ENCODE measurements at places on chromosomes 1 and 21. TPM values are rescaled to one million over a fixed set of nuclear protein-coding genes. Genes with fewer than 3 reads are reported as not detected.

DNA sequence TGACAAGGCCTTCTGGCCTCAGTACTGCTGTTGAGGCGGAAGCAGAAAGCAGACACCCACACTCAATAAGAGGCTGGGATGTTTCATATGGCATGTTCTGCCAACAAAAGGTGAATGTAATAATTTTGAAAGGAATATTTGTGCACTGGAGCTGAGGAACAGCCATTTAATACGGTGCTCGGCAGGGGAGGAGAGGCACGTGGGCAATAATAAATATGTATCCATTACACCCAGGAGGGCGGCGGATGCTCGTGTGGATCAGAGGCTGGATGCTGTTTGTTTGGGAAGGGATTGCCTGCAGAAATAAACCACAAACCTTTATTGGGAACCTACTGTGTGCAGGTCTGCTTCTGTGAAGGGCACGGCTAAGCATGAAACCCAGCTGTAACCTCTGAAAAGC lies 92.0 kb downstream of the VWA5B1 start:
- DNase-seq, result no peak

FCRLB gene
- 3.9 TPM for total RNA-seq

PRKCZ gene
- 41.6 TPM for total RNA-seq

- DNase-seq, result no peak
Observed at GRCh38 chr1:230382001-230382491, 44.1 kb downstream of the PGBD5 start.

- DNase-seq, result no peak
Observed at GRCh38 chr1:72462186-72462905, 180.0 kb upstream of the NEGR1 start.

- no peak for DNase-seq
Observed at GRCh38 chr1:202291001-202291400, 50.7 kb downstream of the UBE2T start.

FMN2 gene
- 0.49 TPM for total RNA-seq

DNA sequence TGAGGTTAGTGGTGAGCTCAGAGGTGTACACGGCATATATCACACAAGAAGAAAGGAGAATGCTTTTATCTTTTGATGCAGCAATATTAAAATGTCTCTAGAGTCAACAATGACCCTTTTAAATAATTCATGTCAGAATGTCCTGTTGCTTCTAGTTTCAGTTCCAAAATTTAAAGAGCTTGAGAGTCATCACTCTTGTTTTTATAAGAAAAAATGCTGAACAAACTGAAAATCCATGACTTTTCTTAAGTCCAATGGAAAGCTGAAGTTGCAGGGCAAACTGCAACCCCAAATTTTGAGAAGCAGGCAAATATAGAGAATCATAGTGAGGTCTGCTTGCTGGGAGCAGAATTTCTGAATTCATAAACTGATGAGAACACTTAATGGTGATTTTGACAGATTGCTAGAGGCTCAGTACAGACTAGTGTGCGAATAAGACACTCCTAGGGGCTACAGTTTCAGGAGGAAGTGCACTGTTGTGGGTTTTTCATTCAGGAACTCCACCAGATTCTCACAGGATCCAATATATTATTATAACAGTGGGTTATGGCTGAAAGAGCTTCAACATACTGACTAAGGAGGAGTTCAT lies 135.1 kb downstream of the CLIC6 start:
- DNase-seq, result no peak

DNA sequence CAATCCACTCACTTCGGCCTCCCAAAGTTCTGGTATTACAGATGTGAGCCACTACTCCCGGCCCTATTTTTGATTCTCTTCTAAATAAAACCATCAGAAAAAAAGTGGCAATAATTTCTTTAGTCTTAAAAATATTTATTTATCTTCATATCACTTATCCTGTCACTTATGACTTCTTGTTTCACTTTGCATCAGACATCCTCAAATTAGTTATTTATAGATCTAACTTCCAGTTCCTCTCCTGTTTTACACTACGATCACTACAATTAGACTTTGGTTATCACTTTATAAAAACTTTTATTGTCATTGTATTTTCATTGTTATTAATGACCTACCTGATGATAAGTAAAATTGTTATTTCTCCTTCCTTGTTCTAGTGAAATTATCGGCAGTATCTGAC lies 783.4 kb upstream of the BRINP3 start:
- DNase-seq, result no peak

C2CD2 gene
- 66.4 TPM for total RNA-seq

C4BPA gene
- total RNA-seq, result 0.21 TPM

RHCE gene
- 0.29 TPM for total RNA-seq

PARP1 gene
- total RNA-seq, result 75.8 TPM

- no peak for DNase-seq
Observed at GRCh38 chr1:23282957-23283356, 61.1 kb downstream of the HNRNPR start.

GJA9 gene
- 0.42 TPM for total RNA-seq

DNA sequence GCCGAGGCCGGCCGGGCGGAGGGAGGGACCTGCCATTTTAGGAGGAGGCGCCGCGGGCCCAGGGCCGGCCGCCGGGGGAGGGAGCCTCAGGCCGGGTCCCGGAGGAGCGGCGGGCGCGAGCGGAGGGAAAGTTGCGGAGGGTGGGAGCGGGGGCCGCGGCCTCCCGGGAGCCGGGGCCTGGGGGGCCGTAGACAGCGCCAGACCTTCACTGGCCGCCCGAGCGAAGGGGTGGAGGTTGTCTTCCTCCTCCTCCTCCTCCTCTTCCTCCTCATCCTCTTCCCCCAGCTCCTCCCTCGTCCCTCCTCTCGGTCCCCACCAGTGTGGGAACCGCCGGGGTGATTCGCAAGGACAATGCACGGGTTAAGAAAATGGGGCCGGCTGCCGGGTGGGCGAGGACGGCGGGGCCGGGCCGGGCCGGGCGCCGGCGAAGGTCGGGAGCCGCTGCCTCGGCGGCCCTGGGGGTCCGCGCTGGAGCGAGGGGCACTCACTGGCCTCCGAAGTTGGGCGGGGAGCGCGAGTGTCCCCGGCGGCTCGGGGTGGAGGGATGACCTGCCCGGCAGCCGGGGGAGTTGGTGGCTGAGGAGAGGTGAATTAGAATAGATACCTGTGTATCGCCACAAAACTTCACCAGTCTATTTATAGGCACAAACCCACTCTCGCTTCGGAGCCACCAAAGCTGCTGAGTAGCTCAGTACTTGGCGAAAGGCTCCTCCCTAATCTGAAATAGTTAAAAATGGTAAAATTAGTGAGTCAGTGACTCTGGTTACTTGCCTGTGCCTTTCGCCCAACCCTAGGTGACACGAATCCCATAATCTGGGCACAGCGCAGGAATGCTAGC lies 1.3 kb downstream of the DYRK1A start:
- peak; percentile 55 for DNase-seq

DNA sequence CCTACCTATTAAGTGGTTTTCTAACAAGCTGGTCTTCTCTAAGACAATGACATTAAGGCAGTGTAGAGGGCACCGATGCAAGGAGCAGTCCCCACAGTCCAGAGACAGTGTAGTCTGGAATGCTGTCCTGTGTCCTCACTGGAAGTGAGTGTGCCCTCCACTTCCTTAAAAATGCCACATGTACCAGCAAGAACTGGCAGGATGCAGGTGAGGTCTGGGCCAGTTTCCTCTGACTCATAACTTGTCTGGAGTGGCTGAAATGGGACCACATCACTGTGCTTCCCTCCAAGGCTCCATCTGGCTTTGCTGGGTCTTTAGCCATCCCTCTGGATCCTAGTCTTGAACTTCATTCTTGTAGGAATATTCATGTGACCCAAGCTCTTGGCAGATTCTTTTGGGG lies 170.5 kb upstream of the KIAA0040 start:
- no peak for DNase-seq

DNA sequence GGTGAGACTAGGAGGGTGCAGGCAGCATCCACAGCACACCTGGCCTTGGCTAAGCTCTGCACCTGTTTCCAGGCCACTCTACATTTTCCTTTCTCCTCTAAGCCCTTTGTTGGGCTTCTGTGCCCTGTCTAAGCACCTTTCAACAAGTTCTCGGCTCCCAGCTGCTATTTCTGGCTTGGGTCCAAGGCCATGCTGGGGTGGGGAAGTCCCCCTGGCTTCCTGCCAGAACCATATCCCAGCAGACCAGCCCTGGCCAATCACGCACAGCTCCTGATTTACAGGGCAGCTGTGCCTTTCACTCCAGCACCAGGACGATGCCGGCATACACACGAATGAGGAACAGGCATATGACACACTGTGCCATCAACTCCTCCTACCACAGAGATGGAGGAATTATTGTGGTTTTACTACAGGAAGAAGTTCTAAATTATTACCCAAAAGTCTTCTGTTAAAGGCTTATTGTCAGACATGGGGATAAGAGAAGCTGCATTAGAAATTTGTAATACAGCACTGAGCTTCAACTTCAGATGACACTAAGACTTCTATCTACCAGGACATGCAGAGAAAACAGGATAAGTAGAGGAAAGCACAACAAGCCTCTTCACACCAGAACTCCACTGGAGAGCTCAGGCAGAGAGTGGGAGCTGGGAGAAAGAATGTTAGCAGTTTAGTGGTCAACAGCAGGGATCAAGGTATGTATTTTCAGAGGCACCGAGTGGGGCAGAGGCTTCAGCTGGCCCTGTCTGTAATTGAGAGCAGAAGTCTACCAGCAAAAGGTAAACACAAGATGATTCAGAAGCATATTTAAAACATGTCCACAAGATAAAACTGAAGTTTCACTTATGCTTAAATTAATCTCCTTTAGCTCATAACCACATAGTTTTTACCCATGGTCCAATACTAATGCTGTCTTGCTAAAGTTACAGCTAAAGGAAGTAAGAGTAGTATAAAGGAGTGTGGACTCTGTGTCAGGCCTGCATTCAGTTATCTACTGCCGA lies 37.4 kb downstream of the TRIT1 start:
- DNase-seq, result peak; percentile 95

GPA33 gene
- 0.16 TPM for total RNA-seq

ITGB3BP gene
- total RNA-seq, result 37.6 TPM

- DNase-seq, result peak; percentile 58
Observed at GRCh38 chr1:119674835-119675289, 26.8 kb upstream of the ZNF697 start.

DNA sequence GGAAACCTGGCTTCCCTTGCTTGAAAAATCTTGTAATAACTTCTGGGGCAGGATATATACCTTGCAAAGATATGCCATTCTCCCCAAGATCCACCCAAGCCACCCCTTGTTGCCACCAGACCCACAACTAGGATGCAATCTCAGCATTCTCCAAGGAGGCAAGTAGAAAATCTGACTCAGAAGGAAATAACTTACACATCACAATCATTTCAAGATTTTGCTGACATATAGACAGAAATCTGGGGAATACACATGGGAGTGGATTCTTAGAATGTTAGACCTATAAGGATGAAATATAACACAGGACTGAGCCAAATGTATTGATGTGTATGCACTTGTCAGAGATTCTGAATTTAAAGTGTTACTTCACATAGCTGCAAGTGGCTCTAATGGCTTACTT lies 14.8 kb upstream of the ZDHHC18 start:
- DNase-seq, result no peak
